ENCODE measurements at places on chromosomes 2 and 18. TPM values are rescaled to one million over a fixed set of nuclear protein-coding genes. Genes with fewer than 3 reads are reported as not detected.

Gene CRIM1
- 45.4 TPM for total RNA-seq

Gene MROH2A
- not detected for total RNA-seq

Gene BUB1
- 6.5 TPM for total RNA-seq

Gene HK2
- 50.5 TPM for total RNA-seq

Gene UGT1A10
- not detected for total RNA-seq

Measured in tracheal epithelial cell (primary cell).